RKO (cell line): ENCODE measurements at places on chromosomes 11 and 22.
A peak's percentile ranks its signal among the peaks of the same experiment; 100 is the strongest.

- no peak for DNase-seq
Measured at GRCh38 chr11:26021017-26021416, 310.9 kb upstream of the ANO3 start.

DNA sequence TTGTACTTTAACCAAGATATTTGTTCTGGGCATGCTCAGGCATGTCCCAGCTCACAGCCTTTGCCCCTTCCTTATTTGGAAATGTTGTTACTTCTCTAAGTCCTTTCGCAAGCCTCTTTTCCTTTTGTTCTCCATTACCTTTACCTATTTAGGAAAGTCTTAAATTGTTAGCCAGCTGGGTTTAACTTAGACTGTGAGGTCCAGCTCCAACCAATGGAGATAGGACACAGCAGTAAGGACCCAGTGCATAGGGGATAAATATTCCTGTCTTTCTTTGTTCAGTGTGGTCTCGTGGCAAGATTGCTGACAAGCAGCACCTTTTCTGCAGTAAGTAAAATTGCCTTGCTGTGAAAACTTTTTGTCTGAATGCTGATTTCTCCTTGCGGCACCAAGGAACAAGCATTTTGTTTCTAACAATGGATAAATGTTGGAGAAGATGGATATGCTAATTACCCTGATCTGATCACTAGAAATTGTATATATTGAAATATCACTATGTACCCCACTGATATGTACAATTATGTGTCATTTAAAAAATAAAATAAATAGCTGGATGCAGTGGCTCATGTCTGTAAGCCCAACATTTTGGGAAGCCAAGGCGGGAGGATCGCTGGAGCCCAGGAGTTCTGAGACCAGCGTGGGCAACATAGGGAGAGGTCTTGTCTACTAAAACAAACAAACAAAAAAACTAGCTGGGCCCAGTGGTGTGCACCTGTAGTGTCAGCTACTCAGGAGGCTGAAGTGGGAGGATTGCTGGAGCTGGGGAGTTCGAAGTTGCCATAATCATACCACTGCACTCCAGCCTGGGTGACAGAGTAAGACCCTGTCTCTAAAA, 31.9 kb upstream of the FTH1 start:
- no peak for DNase-seq

- no peak for DNase-seq
Measured at GRCh38 chr22:35525687-35526332, 14.8 kb upstream of the RASD2 start.

DNA sequence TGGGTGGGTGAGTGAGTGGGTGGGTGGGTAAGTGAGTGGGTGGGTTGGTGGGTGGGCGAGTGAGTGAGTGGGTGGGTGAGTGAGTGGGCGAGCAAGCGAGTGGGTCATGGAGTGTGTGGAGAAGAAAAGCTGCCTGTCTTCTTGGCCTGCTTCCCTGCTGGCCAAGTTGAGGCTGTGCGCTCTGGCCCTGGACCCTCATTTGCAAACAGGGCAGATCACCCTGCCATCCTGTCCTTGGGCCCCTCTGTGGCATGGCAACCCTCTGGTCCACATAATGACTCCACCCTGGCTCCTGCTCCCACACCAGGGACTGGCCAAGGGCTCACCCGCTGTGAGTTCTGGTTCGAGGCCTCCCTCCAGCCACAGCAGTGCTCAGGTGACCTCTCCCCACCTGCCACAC, 35.1 kb downstream of the CAPN1 start:
- DNase-seq: no peak

DNA sequence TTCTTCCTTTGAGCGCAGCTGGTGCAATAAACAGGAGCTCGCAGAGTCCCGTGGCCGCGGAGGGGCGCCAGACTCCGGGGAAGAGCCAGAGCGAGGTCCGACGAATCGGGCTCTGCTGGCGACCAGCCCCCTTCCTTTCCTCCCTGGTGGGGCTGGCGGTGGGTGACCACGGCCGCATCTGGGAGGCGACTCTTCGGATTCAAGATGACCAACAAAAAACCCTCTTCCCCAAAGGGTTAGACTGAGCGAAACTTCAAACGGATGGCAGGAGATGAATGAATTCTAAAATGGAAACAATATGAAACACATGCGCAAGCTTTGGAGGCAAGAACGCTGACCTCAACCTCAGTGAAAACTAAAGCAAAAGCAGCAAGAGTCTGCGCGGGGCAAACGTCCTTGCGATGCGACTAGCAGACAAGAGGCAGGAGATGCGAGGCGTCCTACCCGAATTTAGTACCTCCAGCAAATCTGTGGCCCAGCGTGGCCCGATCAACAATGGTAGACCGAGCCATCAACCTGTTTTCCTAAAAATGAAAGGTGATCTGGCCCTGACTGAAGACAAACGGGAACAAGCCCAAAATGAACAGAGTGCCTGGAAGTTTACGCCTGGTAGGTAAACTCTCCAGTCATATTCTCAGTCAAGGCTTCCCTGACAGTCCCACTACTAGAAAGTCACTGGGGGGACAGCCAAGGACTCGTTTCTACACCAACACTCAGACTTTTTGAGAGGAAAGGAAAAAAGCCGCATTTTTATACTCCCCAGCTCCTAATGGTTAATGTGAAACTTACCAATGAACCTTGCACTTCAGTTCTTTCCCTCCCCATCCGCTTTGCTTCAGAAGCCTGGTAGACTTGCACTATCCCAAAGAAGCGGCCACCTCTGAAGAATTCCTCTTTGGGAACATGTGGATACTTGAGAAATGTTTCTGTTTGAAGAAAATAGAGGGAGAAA, 11.6 kb downstream of the MMP3 start:
- DNase-seq: no peak

GRCh38 chr11:64800303-64801157, 2.5 kb downstream of the MAP4K2 start:
- no peak for DNase-seq

DNA sequence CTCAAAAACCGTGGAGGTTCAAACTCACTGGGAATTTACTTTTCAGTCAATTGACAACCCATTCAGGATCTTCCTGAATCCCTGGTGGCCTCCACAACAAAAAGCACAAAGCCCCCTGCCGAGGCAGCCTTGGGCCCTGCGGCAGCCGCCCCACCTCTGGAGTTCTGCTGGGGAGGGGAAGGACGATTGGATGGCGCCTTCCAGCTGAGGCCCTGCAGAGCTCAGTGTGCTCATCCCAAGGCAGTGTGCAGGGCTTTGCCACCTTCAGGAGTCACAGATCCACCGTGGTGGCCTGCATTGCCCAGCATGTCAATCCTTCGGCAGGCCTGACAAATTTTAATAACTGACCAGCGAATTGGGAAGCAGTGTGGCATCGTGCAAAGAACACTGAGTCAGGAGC, 7.4 kb downstream of the ZFTA start:
- DNase-seq: no peak

GRCh38 chr22:25358421-25359170, 139.2 kb downstream of the CRYBB2 start:
- no peak for DNase-seq

- no peak for DNase-seq
Measured at GRCh38 chr11:68370211-68371111, 58.1 kb downstream of the LRP5 start.

DNA sequence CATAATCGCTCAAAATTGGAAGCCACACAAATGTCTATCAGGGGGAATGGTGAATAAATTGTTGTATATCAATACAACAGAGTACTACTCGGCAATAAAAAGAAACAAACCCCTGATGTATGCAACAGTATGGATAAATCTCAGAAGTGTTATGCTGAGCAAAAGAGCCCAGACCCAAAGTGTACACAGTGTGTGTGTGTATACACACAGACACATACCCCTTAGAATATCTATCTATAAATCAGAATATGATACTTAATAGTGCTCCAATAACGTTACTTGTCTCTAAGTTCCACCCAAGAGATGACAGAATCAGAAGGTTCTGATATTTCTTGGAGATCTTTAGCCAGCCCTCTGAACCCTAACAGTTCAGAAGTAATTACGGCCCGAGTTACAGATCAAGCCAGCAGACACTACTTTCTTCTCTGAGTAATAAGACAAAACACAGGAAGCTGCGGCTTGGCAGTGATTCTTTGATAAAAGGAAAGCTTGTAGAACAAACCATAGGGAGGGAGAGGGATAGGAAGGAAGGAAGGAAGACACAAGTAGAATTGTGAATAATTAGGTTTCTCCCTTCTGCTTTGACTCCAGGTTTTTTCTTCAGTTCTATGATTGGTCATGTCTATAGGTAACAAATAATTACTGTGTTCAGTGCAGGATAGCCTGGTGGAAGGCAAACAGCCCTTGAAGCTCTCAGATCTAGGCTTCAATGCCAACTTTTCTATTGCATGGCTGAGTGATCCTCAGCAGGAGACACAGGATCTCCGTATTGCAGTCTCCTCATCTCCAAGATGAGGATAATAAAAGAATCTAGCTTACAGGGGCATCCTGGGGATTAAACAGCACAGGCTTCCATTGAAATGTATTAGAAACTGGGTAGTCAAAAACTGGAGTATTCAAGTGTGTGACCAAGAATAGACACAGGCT, 75.6 kb upstream of the TEAD1 start:
- DNase-seq: no peak

GRCh38 chr11:87428266-87428665, 390.5 kb downstream of the TMEM135 start:
- no peak for DNase-seq

DNA sequence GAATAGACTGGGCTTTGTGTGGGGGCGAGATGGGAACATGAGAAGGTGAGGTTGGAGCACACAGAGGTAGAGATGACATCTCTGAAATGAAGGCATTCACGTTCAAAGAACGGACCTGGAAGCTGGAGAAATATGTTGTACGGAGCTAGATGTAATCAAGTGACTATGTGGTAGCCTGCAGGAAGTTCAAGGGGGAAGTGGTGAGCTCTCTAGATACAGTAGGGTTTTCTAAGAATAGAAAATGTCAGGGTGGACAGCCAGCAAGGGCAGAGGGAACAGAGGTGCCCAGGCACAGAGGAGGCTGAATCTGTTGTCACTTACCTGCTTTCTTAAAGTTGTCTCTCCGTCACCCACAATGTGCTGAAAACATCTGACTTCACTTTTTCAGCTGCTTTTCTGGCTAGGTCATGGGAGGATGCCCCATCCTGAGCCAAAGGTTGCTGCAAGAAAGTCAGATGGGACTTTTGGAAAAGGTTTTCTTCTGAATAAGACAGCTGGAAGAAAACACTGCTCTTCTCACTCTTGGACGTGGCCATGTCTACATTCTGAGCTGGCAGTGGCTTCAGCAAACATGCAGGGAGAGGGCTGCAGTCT, 171.5 kb upstream of the B3GAT1 start:
- no peak for DNase-seq

DNA sequence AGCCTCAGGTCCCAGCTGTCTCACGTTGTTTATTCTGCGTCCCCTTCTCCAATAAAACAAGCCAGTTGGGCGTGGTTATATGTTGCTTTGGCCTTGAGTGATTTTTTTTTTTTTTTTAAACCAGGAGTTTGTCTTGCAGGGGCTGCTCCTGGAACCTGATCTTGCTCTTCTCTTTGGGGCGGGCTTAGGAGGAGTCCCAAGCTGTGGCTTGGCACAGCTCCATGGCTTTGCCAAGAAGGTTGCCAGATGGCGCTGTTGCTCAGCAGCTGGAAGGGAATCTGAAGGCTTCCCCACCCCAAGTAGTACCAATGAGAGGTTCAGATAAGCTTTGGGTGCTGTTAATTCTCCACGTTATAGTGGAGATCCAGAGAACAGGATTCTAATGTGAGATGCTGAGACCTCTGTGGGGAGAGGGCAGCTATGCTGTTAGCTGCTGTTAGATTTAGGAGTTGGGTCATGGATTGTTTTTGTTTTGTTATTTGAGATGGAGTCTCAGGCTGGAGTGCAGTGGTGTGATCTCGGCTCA, 2.0 kb upstream of the FERMT3 start:
- peak; percentile 90 for DNase-seq

- DNase-seq: no peak
Measured at GRCh38 chr22:40676644-40677043, 2.6 kb upstream of the MCHR1 start.

- DNase-seq: no peak
Measured at GRCh38 chr11:68199295-68199987, 13.7 kb downstream of the KMT5B start.

- DNase-seq: no peak
Measured at GRCh38 chr22:49551446-49551845, 276.2 kb downstream of the BRD1 start.

DNA sequence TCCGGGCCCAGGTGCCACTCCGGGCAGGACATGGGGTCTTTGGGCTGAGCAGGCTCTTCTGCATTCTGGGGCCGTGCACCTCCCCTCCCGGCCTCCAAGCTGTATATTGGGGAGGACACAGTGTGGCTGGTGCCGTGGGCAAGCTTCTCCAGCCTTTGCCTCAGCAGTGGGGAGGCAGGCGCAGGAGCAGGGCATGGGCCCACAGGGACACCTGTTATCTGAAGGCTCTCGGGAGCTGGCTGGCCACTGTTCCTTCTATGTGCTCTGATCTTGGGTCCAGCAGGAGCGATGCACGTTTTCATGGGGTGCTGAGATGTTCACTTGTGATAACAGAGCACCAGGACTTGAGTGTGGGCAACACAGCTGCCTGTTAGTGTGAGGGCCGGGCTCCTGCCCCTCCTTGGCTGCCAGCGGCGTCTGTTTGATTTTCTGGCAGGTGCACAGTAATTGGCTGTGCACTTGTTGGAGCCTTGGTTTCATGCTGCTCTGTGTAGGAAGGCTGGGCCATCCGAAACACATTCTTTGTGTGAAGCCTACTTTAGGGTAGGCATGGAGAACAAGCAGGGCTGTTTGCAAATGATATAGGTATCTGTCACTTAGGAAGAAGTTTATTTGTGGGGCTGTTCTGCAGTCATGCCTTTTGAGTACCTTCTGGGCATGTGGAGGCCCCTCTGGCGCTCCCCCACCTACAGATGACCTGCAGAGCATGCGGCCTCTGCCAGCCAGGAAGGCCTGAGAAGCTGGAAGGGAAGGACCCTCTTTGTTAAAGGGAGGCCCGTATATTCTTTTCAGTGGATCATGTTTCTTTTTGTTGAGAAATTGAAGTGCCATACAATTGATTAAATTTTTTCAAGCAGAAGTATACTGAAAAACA, 201.5 kb downstream of the TBC1D22A start:
- no peak for DNase-seq

DNA sequence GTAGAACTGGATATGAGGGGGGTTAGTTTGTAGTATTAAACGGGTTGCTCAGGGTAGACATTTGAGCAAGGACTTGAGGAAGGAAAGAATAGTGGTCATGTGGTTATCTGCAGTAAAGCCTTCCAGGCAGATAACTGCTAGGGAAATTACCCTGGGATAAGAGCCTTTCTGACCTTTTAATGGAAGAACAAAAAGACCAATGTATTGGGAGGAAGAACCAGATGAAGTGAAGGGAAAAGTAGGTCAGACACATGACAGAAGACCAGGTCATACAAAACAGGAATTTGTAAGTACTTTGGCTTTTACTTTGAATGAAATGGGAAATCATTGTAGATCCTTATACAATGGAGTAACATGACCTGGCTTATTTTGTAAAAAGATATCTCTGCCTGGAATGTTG, 241.9 kb upstream of the CTSC start:
- DNase-seq: no peak
